ENCODE measurements at places on chromosomes 11 and 22.

GRCh38 chr11:18907391-18907790 is 31.8 kb downstream of the MRGPRX1 start:
- no peak for DNase-seq

- DNase-seq = no peak
Observed at GRCh38 chr22:17103351-17103750, 17.8 kb downstream of the TMEM121B start.

DNA sequence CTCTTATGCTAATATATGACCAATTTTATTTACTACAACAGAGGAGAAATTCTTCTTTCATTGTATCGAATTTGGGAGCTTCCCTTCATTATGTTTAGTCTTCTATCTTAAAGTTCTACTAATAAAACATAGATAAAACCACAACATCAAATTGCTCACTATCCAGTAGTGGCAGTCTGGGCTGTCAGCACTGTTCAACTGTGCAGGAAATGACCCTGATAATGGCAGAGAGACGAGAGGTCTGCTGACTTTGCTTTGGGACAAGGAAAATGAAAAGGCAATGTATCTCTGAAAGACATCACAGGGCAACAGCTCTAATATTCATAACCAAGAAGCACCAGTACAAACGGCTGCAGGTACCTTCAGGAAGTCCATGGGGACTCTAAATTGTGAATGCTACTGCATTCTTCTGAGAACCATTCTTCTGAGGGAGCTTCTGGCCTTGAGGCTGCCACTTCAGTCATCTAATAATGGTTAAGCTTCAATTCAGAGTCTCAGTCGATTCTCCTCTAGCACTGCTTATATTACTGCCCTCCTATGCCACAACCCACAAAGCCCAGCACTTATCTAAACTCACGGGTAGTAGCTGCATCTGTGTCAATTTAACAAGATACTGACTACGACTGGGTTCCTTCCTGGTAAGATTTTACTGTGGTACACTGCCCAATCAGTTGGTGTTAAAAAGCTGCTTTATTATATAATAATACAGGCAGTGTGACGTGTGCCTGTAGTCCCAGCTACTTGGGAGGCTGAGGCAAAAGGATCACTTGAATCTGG is 44.2 kb downstream of the CKAP5 start:
- DNase-seq = no peak

DNA sequence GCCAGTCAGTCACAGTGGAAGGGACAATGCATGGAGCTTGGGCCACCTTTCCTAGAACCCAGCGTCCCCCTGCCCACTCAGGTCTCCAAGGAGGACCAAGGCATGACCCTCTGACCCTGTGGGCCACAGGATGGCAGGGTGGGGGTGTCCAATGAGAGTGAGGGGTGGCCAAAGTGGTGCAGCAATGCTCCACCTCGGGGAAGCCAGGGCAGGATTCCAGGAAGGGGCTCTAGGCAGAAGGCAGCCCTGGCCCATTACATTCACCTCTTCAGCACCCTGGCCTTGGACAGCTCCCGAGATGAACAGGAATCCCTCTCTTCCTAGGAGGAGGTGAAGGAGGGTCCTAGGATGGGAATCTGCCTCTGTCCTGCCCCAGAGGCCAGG is 597.5 kb downstream of the BRD1 start:
- no peak for DNase-seq

DNA sequence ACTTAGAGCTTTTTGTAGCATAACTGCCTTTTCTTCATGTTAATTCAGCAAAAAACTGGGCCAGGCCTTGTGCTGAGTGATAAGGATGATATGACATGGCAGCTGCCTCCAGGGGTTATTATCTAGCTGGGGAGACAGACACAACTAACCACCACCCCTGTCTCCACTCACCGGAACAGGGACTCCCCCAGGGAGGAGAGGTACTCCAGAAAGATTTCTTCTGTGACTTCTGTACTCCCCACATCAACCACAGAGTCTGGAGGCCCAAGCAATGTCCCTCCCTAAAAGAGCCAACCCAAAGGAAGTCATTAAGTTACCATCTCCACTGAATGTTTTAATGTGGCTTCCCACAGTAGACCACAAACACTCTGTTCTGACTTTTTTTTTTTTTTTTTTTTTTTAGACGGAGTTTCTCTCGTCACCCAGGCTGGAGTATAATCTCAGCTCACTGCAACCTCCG is 14.3 kb upstream of the PMM1 start:
- DNase-seq = no peak

DNA sequence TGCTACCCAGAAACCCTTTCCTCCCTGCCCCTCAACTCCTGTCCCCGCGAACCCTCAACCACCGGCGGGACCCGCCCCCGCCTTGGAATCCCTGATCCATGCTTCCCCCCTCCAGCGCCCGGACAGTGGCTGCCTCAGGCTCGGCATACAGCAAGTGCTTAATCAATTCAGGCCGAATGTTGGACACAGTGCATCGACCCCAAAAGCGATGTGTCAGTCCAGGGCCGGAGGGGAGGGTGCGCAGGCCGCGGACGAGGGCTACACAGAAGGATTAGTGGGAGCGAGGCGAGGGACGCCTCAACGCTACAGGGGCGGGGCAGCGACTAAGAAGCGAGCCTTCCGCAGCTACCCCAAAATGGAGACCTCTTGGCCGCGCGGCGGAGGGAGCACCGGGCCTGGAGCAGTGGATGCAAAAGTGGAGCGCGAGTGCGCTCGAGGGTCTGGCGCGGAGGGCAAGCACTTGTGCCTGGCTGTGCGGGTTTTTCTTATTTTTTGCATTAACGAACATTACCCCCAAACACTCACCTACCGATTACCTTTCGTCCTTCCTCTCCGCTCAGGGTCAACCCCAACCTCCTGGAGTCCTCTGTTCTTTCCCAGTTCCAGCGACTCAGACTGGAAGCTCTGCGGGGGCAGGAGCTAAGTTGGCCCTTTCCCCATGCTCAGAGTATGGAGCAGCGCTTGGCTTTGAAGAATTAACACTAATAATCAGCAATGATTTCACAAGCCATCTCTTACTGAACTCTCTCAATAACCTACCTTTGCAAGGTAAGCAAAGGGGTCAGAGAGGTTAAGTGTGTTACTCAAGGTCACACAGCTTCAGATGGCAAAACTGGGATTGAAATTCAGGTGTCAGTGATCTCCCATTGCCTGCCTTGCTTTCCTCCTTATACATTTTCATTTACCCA is 30.0 kb upstream of the WNT11 start:
- DNase-seq = peak; percentile 70

DNA sequence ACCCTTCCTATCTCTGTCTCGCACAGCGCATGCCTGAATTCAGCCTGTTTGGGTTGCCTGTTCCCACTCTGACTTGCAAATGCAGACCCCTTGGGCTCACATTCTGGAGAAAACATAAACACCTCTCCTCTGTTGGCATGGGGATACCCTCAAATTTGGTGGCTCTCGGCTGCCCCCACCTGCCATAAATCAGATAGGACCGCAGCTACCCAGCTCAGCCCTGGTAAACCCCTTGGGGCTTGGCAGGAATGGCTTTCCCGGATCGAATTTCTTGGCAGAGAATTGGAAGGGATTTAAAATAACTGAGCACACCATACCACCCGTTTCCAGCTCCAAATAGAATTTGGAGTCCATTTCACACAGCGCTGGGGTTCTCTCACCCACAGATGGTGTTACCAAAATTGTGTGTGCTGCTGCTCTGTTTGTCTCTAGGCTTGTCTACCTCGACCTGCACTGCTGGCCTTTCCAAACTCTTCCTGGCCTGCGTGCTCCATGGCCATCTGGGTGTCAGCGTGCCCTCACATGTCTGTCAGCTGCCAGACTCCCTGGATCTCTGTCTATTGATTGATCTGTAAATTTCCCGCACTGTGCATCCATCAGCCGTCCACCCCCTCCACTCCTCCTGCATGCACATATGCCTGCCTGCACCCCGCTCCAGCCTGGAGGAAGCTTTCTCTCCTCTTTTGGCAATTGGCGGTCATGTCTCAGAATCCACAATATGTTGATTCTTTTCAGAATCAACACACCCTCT is 134.0 kb downstream of the NTM start:
- no peak for DNase-seq

DNA sequence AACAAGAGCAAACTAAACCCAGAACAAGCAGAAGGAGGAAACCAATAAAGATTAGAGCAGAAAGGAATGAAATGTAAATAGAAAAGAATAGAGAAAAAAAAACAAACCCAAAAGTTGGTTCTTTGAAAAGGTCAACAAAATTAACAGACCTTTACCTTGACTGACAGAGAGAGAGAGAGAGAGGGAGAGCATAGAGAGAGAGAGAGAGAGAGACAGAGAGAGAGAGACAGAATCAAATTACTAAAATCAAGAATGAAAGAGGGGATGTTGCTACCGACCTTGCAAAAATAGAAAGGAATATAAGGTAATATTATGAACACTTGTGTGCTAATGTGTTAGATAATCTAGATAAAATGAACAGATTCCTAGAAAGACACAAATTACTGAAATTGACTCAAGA is 22.6 kb upstream of the AMPD3 start:
- DNase-seq = no peak

DNA sequence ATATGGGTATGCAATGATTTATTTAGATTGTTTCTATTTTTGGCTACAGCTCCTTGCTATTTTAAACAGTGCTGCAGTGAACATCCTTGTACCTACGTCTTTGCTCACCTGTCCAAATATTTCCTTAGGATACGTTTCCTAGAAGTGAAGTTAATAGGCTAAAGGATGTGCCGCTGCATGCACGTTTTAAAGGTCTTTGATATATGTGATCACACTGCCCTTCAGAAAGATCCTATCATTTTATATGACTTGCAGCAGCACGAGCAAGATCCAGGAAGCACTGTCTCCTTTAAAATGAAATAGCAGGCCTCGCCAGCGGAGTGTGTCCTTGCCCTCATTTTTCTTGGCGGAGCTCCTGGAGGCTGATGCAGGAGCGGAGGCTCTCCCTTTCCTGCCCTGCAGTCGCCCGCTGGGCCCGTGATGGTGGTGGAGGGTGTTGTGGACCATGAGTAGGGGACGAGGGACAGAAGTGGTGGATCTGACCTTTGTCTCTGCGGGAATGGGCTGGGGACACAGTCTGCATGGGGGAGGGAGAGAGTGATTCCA is 19.4 kb downstream of the RPS6KA4 start:
- peak; percentile 76 for DNase-seq

- DNase-seq = peak; percentile 87
Observed at GRCh38 chr22:30044369-30044768, 35.9 kb upstream of the HORMAD2 start.

Measured in AG20443 (cell line).